ENCODE measurements at places on chromosomes 1 and 21.

GRCh38 chr1:33297911-33298622 is 22.8 kb downstream of the A3GALT2 start:
- DNase-seq: no peak

GRCh38 chr1:170700842-170701615 is 37.1 kb downstream of the PRRX1 start:
- no peak for DNase-seq

- no peak for DNase-seq
These were observed 40.8 kb upstream of the KCTD3 start for GRCh38 chr1:215526147-215526845.

DNA sequence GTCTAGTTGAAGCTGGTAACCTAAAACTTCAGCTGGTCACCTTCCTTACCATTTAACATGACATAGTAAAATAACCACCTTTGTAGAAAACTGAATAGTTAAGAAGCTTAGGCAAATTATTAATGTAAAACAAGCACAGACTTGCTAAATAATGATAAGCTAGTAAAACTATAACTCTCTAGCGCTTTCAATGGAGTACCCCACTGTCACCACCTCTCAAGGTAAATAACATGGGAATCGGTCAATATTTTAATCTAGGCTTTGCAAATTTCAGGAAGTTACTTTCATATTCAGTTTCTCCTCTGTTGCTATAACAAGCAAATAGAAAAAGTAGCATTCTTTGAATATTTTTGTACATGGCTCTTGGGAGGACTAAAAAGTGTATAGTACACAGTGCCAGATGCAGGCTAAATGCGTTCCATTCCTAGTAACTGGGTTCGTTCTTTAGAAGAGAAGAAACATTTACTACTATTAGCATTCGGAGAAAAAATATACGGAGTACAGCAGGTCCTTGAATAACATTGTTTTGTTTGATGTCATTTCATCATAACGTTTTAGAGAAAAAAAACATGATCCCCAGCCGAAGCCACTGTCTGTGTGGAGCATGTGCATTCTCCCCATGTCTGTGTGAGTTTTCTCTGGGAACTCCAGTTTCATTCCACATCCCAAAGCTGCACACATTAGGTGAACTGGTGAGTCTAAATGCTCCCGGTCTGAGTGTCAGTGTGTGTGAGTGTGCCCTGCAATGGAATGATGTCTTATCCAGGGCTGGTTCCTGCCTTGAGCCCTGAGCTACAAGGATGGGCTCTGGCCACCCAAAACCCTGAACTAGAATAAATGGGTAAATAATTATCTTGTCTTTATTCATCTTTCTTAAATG is 52.5 kb downstream of the EPRS1 start:
- DNase-seq: no peak

DNA sequence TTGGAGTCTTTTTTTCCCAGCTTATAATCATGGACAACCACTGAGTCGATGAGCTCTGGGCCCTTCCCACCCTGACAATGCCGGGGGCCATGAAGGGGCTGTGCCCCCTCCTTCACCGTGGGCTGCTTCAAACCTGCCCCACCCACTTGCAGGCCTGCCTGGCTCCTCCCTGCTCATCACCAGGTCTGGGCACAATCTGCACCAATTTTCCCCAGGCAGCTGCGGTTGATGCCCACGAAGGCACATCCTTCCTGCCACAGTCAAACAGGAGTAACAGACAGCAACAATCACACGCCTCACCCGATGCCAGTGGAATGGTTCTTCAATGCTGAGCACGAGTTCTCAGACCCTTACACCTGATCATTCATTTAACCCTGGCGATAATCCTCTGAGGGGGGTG is 18.9 kb downstream of the PGLYRP3 start:
- DNase-seq: no peak

DNA sequence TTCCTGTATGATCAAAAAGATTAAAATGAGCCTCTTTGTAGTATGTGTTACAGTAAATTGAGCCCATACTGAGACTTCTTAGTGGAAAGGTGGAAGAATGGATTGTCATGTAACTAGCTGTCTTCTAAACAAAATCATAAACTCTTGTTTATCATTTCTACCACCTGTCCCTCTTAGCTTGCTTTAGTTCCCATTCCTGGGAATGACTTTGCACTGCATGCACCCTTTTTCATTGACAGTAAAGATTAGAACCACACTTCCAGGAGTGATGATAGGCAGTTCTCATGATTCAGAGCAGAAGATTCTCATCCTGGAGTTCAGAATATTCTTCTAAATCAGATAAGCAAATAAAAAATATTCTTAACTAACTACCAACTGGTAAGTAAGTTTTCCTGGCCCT is 28.0 kb downstream of the DENND2D start:
- DNase-seq: no peak

- peak; percentile 22 for DNase-seq
These were observed 6.1 kb upstream of the CD1A start for GRCh38 chr1:158248118-158248517.

- no peak for DNase-seq
These were observed 8.7 kb downstream of the RNF223 start for GRCh38 chr1:1065265-1065939.

GRCh38 chr1:110604586-110605148 is 1.5 kb downstream of the KCNA2 start:
- no peak for DNase-seq

- DNase-seq: no peak
These were observed 58.9 kb downstream of the KCNAB2 start for GRCh38 chr1:6104631-6105030.

DNA sequence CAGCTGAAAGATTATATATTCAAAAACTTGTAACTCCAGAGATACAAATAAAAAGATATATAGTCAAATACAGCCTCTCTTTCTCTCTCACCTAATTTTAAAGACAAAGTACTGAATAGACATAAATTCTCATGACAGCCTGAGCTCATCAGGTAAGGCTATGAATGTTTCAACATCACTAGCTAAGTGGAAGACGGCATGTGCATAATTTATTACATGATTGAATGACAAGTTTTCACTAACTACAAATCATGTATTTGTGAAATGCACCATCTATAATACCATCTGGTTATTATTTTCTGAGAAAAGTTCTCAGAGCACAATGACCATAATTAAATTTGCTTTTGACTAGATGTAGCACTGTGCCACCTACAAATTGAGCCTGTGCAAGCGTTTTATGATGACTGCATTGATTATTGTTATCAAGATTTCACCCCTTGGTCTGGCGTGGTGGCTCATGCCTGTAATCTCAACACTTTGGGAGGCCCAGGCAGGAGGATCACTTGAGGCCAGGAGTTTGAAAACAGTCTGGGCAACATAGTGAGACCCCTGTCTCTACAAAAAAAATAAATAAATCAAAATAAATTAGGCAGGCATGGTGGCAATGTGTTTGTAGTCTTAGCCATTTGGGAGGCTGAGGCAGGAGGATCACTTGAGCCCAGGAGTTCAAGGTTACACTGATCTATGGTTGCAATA is 128.2 kb downstream of the APP start:
- DNase-seq: no peak

GRCh38 chr1:115130786-115131185 is 41.5 kb upstream of the TSPAN2 start:
- DNase-seq: no peak

DNA sequence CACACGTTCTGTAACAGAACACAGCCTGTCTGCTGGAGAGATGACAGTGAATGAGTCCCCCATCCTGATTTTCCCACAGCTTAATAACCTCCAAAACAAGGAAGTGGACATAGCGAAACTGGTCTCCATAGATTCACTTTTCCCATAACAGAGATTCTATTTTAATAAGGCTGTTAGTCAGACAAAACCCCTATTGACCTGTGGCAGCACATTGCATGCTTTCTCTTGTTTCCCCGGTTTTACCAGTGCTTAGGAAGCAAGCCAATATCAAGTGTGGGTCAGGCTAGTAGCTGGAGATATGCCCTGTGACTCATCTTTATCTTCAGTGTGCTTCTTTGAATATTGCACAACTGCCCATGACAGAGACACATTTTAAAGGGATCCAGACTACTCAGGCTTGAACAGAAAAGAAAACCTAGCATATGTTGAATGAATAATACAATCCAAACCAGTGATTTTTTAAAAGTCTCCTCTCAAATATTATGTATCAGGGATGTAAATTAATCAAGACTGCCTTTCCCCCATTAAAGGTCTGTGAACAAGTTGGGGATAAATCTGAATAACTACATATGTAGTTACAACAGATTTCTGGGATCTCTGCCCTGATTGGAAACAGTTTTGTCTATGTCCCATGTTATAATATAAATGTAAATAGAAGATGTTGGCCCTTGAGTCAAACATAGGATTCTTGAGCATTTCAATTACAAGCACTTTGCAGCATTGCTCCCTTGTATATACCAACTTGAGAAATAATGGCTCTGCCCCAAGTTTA is 11.9 kb upstream of the CLDN8 start:
- no peak for DNase-seq

DNA sequence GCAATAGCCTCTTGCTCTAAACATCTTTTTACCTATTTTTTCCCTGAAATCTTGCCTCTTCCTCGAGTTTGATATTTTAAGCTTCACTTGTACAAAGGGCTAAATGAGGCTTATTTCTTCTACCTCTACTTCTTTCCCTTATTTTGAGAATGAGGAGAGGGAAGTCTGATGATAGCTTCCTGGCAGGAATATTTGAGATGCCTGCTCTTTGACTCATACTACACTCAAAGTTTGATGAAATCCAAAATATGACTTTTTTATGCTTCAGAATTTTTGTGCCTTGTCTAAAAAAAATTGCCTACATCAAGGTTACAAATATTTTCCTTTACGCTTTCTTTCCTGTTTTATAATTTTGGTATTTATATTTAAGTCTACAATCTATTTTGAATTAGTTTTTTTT is 624.4 kb upstream of the PLXNA2 start:
- DNase-seq: no peak

- no peak for DNase-seq
These were observed 44.2 kb downstream of the RAB3B start for GRCh38 chr1:51946300-51946699.
